NCI-H1930 (cell line): ENCODE measurements at places on chromosomes 2 and 18.

DNA sequence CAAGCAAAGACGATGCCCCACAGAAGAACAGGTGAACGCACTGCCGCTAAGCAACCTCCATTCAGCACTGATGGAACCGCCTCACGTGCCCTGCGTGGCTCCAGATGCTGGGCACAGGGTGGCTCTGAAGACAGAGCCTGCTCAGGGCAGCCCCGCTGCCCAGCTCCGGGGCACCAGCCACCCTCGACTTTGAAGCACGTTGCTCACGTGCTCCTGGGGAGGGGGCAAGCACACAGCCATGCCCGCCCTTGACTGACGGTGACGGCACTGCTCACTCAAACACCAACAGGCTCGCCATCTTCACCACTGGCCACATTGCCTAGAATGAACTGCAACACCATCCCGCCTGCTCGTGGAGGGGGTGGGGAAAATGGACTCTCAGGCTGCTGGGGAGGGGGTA is 251.3 kb downstream of the HDAC4 start:
- no peak for DNase-seq

- no peak for DNase-seq
Measured at GRCh38 chr18:23547846-23548245, 38.5 kb downstream of the NPC1 start.

DNA sequence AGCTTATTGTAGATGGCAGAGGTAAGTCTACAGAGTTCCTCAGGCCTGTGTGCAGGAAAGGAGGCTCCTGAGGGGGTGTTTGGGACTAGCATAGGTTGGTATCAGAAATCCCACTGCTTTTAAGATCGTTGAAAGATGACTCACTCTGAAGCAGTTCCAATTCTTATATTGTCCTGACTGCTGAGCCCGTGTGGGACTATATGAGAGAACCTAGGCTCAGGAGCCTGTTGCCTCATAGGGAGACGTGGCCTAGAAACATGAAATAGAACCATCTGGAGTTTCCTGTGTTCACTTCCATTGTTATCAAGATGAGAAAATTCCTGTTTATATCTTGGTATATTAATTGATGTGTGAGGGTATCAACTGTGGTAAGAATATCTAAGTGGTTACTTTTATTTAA is 5.7 kb downstream of the CCT7 start:
- DNase-seq = no peak

DNA sequence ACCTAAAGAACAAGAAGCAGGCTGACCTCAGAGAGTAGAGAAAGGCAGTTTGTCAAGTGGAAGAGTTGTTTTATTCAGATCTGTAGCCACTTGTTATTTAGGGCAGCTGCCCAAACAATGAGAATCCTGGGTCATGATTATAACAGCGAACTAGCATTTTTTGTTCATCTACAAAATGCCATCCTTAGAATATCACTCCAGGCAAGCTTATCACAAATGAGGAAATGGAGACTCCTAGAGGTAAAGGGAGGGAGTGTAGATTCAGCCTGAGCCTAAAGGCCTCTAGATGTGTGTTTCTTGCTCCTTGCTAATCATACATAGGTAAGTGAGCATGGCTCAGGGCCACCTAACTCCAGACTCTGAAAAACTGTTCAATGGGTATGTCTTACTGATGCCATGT is 126.1 kb downstream of the HNMT start:
- no peak for DNase-seq

DNA sequence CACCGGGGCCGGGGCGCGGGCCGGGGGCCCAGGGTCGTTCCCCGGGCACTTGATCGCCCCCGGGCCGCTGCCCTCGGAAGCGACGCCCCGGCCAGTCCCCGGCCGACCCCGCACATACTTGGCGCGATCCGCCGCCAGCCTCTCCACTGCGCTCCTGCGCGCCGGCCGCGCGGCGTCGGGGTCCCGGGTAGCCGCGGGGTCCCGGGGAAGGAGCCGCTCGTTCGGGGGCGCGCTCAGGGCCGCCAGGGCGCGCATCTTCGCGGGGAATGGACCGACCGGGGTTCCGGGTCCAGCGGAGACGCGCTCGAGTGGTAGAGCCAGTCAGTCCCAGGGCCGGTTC is 204 bp downstream of the FAM110C start:
- DNase-seq = no peak

DNA sequence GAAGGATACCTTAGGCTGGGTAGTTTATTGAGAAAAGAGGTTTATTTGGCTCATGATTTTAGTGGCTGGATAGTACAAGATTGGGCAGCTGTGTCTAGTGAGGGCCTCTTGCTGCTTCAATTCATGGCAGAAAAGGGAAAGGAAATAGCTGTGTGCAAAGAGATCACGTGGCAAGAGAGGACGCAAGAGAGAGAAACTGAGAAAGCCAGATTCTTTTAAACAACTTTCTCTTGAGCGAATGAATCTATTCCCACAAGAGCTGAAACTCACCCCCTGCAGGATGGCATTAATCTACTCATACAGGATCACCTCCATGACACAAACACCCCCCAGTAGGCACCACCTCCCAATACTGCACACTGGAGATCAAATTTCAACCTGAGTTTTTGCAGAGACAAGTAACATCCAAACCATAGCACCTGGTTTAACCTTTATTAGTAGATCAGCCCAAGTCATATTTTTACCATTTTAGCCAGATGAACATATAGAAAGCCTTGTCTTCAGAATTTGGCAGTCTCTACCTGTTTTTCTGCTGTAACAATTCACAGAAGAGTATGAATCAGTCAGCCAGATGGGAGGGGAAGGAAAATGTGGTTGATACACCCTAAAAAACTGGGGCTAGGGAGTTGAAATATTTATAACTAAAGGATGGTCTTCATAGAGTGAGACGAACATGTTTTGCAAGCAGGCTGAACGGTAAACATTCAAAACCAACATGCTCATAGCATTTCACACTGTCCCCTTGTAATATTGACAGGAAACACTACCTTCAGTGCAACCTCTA is 73.9 kb upstream of the NCKAP5 start:
- DNase-seq = no peak

DNA sequence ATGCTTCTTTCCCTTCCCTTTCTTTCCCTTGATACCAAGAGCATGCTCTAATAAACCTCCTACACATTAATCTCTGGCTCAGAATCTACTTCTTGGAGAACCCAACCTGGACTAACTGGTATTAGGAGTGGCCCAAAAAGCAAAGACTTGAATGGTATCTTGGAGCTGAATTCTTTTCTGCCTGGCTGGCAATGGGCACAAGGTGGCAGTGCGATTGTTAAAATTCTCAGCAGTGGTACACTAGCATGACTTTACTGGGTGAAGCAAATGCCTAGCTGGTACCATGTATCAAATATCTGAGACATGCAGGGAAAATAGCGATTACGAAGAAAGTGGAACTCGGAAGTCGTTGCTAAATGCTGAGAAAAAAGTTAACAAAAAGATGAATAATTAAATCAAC is 376.1 kb downstream of the XIRP2 start:
- peak; percentile 8 for DNase-seq

- DNase-seq = no peak
Measured at GRCh38 chr2:239689985-239690384, 289.2 kb upstream of the HDAC4 start.

GRCh38 chr2:43455731-43456642 is 139.9 kb downstream of the THADA start:
- DNase-seq = no peak
